ENCODE measurements at places on chromosomes 7 and 10.

DNA sequence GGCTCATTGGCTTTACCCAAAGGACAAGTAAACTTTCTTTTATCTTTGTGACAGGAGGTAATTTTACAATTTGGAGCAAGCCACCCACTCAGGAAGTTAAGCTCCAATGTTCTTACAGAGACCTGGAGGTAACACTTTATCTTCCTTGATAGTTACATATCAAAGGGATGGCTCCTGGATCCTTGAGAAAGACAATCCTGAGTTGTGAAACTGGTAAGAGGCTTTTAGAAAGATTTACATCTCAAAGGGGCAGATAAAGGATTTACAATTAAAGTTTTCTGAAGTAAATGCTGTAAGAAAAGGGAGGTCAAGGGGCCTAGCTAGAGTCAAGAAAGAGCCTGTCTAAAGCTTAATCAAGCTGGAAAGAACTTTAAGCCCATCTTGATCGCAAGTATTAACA, 124.4 kb upstream of the ZNF804B start:
- no peak for DNase-seq

DNA sequence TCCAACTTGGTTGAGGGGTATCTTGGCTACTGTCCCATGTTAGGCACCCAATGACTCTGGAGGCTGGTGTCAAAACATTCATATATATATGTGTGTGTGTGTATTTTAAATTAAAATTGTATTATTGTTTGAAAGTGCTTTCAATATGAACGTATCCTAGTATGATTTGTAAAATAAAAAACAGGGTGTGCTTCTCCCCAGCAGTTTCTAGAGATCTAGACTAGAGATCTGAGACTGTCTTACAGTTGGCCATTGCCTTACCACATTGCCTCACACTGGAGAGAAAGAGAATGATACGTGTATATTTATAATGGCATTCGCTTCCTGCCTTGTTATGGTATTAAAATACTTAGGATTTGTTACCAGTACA, 1.2 kb downstream of the BAG3 start:
- no peak for DNase-seq

GRCh38 chr7:19105546-19105945, 11.9 kb downstream of the TWIST1 start:
- no peak for DNase-seq

DNA sequence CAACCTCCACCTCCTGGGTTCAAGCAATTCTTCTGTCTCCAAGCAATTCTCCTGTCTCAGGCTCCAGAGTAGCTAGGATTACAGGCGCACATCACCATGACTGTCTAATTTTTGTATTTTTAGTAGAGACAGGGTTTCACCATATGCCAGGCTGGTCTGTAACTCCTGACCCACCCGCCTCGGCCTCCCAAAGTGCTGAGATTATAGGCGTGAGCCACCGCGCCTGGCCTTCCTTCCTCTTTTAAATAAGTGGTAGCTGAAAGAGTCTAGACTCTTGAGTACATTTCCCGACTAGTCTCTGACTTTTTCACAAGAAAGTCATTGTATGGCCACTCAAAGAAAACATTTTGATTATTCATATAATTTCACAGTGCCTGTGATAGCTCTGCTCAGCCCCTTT, 636.2 kb upstream of the ANKRD30A start:
- no peak for DNase-seq

GRCh38 chr10:126171555-126171954, 216.7 kb downstream of the ADAM12 start:
- DNase-seq, result no peak
